ENCODE measurements at places on chromosomes 1 and 21.

DNA sequence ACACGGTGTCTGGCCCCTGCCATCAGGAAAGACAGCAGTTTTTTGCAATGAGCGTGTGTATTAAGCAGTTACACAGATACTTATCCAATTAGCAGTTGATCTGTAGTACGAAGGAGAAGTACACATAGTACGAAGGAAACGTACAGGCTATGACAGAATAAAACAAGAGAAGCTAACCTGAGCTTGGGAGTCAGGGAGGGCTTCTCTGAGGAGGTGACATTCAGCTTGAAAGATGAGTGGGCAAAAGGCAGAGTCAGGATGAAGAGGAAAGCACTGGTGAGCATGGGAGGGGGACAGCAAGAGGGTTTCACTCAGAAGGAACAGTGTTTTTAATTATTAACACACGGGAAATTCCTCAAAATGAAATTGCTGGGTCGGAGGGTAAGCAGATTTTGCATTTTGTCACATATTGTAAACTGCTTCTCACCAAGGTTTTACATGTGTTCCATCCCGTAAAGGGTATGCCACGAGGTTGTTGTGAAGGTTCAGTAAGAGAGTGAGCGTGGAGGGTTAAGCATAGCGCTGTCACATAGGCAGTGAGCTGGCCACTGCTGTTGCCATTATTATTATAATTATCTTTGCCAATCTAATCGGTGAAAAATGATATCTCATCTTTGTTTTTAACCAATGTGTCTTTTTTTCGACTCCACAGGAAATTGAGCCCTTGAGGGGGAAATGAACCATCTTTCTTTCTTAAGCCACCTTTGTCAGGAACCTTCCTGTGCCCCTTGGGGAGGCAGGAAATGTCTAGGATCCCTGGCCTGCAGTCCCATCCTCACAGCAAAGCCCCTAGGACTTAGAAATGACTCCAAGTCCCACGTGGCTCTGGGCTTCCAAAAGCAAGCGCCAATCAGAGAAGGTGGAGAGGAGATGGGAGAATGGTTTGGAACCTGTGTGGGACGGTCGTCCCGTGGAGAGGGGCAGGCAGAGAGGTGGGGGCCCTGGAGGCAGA, 47.3 kb upstream of the POU3F1 start:
- no peak for DNase-seq

DNA sequence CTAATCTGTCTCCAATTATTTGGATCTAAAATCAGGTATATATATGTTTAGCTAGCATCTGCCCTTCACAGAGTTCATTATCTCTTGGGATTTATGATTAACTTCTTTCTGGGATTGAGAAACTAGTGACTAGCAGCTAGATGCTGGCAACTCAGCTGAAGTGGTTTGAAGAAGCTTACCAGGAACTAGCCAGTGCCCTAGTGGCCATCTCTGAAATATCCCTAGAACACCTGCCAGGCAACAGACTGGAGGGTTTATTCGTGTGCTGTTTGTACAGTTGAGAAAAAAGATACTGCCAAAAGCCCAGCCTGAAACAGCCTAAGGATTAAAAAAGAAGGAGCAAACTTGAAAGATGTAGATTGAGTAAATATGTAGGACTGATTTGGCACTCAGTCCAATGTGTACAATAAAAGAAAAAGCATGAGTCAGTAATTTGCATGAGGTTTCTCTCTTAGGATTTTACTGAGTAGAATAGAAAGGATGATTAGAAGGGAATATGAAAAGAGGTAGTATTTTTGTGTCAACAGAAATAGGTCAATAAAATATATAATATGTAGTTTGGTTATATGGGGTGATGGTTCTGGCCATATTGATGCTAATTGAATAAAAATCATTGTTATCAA, 1144.6 kb upstream of the ADGRL2 start:
- DNase-seq: no peak

DNA sequence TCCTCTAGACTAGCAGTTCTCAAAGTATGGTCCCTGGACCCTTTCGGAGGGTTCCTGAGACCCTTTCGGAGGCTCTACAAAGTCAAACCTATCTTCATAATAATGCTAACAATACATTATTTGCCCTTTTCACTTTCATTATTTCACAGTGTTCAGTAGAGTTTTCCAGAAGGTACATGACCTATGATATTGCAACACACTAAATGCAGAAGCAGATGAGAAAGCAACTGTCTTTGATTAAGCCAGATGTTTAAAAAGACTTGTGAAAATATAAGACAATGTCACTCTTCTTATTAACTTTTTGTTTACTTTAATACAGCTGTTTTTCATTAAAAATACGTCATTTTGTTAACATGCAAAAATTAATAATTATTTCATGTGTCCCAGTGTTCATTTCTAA, 5.8 kb downstream of the KCNJ10 start:
- DNase-seq: no peak

GRCh38 chr1:169129109-169129784, 22.8 kb downstream of the ATP1B1 start:
- no peak for DNase-seq

GRCh38 chr1:26218906-26219494, 15.0 kb upstream of the CEP85 start:
- DNase-seq: no peak

- no peak for DNase-seq
These were observed 1.9 kb upstream of the HES3 start for GRCh38 chr1:6241887-6242740.

DNA sequence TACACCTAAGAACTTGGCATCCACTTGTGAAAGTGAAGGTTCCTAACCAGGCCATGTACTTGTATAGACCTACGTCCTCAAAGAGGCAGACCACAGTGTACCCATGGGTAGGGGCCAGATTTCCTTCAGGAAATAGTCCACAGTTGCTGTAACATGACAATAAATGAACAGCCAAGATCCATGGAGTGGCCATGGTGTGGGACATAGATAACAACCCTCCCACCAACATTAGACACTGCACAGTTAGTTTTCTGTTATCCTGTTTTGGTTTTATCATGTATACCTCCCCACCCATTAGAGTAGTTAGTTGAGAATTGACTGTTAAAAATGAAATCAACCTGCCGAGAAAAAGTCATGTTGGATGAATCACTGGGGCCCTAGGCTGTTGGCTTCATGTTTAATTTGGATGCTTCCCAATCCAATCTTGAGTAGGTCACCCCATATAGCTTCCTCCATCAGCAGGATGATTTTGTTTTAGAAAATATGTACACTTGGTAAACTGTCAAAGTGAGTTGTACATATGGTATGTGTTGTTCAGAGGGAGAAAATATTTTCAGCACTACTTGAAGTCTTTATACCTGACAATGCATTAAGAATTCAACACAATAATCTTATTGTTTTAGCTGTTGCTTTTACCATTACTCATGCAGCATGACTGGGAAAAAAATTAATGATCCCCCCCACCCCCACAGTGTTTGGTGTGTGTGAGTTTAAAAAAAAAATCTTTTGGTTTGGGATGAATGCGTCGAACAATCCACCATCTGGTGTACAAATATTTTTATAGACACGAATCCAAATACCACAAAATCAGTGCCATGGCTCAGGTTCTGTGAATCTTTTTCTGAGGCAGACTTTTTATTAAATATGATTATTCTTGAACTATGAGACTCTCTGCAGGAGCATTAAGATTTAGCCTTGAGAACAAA, 88.3 kb upstream of the ARHGAP29 start:
- DNase-seq: no peak

- DNase-seq: no peak
These were observed 17.0 kb upstream of the NGF start for GRCh38 chr1:115355069-115355468.

DNA sequence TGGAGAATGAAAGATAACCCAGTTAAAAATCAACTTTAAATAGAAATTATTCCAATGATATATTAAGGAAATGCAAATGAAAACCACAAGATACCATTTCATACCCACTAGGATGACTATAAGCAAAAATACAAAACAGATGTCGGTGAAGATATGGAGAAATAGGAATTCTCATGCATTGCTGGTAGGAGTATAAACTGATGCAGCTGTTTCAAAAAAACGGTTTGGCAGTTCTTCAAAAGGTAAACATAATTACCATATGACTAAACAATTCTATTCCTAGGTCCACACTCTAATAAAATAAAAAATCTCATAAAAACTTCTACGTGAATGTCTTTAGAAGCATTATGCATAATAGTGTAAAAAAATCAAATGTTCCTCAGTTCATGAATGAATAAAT, 763.3 kb upstream of the BRINP3 start:
- no peak for DNase-seq

- peak; percentile 23 for DNase-seq
These were observed 58.4 kb upstream of the CXADR start for GRCh38 chr21:17454315-17455027.

DNA sequence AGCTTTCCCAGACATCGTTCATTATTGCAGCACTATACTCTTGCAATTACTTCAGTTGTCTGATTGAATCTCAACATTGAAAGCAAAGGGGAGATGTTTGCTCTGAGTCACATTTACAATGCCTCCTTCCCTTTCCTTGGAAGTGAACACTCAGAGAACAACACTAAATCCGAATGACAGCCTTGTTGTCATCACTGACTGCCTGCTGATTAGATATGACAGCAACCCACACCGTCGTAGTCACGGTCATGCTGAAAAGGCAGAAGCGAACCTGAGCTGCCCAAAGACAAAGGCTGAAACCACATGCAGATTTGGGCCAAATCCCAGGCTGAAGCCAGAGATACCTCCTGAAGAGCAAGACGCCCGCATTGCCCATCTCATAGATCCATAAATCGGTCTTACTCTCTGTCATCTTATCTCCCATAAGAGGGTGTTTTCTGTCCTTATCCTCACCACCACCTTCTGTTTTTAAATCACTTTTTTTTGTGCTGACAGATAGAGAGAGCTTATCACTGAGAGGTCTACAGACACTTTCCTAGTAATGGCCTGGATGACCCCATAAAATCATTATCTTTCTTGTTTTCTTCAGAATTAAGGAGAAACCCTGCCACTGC, 47.5 kb downstream of the TMCO4 start:
- no peak for DNase-seq

GRCh38 chr1:44405031-44405797, at the start of gene RNF220:
Gene RNF220 (plus strand): TSS chr1:44405255.
- peak; percentile 45 for DNase-seq

DNA sequence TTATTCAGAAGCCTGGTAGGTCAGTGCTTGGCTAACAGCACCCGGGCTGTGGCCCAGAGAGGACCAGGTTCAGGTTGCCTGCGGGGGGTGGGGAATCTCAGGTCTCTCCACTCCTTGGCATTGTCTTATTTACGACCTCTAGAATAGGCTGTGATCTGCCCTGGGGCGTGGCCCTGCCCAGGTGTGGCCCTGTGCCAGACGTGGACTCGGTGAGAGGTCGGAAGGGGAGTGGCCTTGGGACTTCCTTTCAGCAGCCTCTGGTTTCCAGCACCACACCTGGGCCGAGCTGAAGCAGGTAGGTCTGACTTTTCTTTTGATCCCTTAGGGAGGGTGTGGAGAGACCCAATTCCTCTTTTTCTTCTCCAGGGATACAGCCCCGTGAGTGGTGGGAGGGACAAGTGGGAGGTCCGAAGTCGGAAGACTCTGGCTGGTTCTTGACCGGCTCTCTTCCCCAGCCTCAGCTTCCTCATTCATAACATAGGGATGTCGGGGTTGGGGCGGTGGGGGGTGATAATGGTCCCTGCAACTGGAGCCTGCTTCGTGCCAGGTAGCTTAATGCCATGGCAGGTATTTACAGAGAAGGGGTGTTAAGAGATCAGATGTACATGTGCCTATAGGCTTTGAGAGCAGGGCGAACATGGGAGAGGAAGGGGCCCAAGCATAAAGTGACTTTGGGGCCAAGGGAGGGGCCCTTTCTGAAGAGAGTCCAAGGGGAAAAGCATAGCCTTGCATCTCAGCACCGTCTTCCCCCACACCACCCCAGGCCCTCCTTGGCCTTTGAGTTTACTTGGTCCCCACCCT, 16.5 kb downstream of the ACOT11 start:
- no peak for DNase-seq

DNA sequence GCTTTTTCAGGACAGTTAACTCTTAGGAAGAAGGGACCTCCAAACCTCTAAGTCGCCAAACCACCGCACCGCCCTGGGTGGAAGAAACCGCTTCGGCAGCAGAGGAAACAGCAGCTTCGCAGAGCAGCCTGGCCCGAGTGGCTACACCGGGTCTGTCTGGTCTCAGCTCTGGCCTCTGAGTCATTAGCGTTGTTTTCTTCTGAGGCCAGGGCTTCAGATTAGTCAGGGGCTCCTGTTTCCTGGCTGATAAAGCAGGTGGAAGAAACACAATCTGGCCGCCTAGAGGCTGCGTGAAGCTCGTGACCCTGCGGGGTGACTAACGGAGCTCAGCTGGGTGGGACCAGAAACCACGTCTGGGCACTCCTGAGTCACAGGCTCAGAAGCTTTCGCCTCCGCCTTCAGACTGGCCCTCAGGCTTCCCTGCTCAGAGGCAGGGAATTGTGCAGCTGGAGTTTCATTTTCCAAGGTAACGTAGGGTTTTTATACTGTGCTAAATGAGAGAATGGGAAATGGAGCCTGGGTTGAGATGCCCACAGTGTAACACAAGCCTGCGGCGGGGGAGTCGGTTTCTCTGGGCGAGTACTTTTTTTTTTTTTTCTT, 44.9 kb downstream of the CHAF1B start:
- DNase-seq: peak; percentile 56

DNA sequence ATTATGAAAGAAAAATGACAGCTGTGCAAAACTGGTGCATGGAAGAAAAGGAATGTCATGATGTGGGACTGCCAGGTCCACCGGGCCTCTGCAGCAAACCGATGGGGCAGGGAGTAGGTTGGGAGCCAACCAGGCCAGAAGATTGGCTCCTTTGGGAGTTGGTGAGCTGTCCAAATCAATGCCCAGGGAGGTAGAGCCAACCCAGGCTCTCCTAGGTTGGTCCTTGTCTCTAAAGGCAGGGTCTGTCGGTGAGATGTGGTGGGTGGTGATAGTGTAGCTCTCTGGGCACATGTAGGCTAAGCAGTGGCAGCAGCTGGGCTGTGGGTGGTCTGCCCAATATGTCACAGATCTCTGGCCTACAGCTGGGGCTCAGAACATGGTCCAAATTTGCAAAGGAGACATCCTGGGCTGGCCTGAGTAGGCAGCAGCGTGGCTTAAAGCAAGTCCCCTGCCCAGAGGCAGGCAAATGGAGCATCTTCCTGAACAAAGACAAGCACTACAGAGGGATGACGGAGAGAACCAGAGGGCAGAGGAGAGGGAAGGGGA, 61.2 kb upstream of the PRDX6 start:
- DNase-seq: no peak

GRCh38 chr1:88140325-88140724, 543.7 kb upstream of the PKN2 start:
- DNase-seq: no peak

- DNase-seq: no peak
These were observed 5.1 kb upstream of the MYBPH start for GRCh38 chr1:203180611-203181330.

- no peak for DNase-seq
These were observed 44.5 kb upstream of the BMP8B start for GRCh38 chr1:39833121-39833520.

DNA sequence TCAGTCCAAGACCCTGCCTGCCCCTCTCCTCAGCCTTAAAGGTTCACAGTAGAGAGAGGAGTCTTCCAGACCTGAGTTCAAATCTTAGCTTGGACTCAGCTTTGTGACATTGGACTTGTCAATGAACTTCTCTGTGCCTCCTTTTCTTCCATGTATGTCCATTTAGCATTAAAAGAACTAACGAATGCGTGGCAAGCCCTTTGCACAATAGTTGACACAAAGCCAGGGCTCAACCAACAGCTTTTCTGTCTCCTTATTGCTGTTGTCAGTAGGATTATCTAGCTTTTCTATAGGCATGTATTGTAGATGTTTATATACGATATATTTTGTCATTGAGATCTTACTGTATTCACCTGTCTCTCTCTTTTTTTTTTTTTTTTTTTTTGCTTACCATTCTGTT, 450.8 kb downstream of the PTPRU start:
- DNase-seq: no peak
